ENCODE measurements at places on chromosomes 13 and 19. TPM values are rescaled to one million over a fixed set of nuclear protein-coding genes. Genes with fewer than 3 reads are reported as not detected.

The PSG1 gene
- total RNA-seq = not detected

The ZNF345 gene
- total RNA-seq = 8.0 TPM

The ALG11 gene
- 23.4 TPM for total RNA-seq

The LMTK3 gene
- 3.7 TPM for total RNA-seq

The C19orf73 gene
- total RNA-seq = 1.7 TPM

The CNMD gene
- 0.54 TPM for total RNA-seq

The RNASEH2B gene
- total RNA-seq = 51.5 TPM

The GPR108 gene
- total RNA-seq = 111 TPM

The ZNF471 gene
- 9.4 TPM for total RNA-seq
